H7 (cell line): ENCODE measurements at places on chromosomes 7 and 10. TPM values are rescaled to one million over a fixed set of nuclear protein-coding genes. Genes with fewer than 3 reads are reported as not detected.

Gene FBXL13
- 0.97 and 1.3 TPM in 2 replicates for total RNA-seq

Gene DDX50
- total RNA-seq = 50.8 and 68.7 TPM in 2 replicates

- no peak for DNase-seq
These were observed 18.4 kb downstream of the GNA12 start for GRCh38 chr7:2825559-2826227.

- DNase-seq = no peak
These were observed 251.1 kb upstream of the LRRN3 start for GRCh38 chr7:110839866-110840265.

DNA sequence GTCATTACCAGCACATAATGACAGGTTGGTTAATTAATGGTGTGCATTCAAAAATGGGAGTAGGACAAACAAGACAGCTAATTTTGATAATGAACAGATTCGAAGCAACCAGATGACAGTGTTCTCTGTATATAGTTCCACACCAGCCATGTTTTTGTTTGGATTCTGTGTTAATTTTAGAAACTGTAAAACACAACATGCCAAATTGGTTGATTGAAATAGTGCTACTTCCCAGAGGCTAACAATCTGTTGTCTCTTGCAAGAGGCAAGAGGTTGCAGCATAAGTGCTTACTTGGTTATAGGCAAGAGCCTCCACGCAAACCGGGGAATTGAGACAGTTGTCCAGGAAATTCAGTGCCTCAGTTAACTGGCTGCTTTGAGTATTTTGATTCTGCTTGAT is 170.2 kb upstream of the HABP2 start:
- no peak for DNase-seq

- DNase-seq = peak; percentile 75
These were observed 73.0 kb upstream of the LEP start for GRCh38 chr7:128167791-128168666.

DNA sequence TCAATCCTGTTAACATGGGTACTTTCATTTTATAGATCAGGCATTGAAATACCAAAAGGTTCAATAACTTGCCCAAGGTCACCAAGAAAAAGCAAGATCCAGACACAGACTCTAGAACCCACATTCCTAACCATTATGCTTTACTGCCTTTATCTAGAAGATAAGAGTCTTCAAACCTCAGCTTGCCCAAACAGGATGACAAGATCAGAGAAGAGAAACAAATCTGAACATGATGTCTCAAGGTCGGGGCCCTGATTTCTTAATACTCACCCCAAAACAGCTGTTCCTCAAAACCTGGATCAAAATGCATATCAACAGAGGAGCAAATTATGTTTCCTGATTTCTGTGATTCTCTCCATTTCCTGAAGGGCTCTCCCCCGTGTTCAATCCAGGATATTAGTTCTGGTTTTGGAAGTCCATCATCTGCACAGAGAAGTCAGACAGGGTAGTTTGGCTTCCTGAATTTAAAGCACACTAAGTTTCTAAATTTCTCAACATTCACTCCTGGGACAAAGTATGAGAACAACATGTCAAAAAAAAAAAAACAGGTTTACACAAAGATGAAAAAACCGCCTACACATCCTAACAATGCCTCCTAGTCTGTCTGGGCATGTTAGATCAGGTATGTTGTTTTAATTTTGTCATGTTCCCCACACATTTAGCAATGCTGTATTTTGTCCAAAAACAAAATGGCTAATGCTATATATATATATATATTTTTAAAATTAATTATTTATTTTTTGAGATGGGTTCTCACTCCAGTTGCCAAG is 16.2 kb downstream of the ZNF786 start:
- no peak for DNase-seq
